ENCODE measurements at places on chromosomes 7 and 10.

DNA sequence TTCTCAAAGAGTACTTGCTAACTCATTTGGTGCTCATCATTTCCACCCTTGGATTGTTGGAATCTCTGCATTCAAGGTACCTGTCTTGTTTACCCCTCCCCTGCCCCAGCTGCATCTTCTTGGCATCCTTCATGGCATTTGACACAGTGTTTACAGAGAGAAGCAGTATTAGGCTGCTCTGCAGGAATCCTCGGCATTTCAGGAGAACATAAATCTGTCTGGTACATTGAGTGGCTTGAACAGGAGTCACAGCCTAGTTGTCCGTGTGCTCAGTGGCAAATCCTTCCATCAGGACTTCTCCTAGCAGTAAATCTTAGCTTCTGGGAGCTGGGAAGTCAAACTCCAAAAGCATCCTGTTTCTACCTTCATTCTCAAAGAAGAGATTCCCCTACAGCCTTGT is 136.8 kb upstream of the YAE1 start:
- DNase-seq: no peak

GRCh38 chr7:43195256-43195655 is 82.8 kb downstream of the HECW1 start:
- no peak for DNase-seq

DNA sequence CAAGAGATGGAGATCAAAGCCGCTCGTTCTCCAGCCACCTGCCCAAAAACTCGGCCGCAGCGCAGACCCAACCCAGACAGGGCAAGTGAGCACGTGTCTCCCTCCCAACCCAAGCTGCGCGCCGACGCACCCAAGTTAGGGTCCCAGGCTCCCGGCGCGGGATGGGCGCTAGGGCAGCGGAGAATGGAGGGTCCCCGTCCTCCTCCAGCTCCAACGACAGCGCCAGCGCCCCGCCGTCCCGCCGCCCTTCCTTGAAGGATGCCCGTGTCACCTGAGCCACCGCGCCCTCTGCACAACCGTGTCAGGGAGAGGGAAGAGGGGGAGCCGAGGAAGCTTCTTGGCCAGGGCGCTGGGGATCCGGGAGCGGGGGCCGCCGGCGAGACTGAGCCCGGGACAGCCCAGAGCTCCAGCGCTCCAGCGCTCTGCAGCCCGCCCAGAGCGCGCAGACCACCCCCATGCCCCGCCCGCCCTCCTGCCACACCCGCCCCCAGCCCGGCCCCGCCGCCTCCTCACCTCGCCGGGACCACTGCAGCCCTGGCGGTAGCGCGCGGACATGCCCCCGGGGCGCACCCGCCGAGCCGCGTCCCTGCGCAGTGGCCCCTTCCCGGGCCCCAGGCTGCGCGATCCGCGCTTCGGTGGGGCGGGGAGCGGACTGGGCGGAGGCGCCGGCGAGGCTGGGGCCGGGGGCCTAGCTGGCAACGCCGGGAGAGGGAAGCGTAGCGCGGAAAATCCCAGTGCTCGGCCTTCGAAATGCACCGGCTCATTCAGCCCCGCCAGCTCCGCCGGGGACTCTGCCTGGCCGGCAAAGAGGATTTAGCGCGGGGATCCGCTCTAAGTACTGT is at the start of gene SLC16A12:
Gene SLC16A12 (minus strand): TSS at position 424 of the 842 bp plus-strand sequence. CDS start 73,016 bp downstream, outside the sequence.
- DNase-seq: no peak

DNA sequence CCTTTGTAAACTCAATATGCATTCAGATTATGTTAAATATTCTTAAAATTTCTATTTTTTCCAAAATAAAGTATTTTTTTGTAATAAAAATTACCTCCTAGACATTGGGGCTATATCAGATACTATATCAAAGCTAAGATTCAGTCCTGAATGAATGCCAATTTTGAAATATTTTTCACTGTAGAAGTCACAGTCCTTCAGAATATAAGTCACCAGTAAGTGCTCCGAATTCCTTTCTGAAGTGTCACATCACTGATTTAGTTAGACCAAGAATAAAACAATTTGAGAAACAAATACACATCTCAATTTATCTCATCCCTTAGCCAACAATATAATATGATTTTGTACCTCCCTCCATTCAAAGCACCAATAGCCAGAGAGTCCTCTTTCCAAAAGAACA is 33.9 kb upstream of the GSAP start:
- no peak for DNase-seq

GRCh38 chr10:128382225-128382624 is 256.0 kb upstream of the MKI67 start:
- no peak for DNase-seq

DNA sequence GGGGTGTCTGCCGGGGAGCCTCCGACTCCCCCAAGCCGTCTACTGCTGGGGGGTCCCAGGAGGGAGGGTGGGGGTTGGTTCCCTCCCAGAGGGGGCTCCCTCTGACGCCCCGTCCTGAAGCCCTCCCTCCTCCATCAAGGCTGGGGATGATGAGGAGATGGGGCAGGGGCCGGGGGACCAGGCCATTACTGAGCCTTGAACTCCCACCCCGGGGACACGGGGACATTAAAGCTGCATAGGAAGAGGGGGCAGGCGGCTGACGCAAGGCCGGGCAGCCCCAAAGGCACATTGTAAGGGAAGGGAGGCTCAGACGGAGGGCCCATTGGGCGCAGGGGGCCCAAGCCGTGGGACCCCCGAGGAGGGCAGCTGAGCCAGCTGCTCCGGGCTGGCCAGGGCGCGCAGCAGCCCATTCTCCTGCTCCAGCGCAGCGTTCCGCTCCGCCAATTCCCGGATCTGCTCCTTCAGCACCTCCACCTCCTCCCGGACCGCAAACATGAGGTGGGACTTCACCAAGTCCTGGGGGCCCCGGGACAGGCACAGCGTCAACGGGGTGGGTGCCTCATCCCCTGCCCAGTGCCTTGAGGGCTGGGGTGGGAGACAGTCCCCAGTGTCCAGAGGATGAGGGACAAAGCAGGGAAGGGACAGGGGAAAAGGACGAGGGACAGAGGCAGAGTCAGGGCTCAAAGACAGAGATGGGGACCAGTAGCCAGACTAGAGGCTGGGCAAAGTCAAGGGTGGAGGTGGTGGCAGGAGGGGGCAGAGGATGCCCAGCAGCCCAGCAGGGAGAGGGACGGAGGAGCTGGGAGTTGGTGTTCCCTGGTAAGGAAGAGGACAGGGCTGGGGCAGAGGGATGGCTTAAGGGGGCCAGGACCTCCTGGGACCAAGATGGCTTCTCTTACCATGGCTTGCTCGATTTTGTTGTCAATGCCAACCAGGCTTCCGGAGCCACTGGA is 2.9 kb upstream of the SPACDR start:
- DNase-seq: no peak

- DNase-seq: no peak
These were observed 182.8 kb upstream of the KAT6B start for GRCh38 chr10:74643596-74643975.

DNA sequence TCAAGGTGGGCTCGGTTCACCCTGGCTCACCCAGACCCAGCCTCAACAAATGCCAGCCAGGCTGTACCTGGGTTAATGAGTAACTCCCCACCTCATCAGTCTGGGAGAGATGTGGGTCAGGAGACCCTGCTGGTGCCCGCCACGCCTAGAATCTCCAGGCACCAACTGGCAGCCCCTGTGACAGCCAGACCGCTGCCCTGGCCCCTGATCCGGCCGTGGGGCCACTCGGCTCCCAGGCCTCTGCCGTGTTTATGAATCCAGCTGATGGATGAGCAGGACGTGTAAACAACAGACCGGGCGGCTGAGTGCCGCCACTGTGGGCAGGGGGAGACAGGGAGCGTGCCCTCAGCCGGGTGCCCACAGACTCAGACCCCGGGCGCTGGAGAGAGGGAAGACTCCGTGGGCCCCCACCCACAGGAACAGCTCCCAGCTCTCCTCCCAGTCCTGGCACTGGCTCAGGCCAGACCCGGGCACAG is 34.0 kb upstream of the PDGFA start:
- DNase-seq: no peak

- no peak for DNase-seq
These were observed 4.0 kb downstream of the GFRA1 start for GRCh38 chr10:116268976-116269375.

DNA sequence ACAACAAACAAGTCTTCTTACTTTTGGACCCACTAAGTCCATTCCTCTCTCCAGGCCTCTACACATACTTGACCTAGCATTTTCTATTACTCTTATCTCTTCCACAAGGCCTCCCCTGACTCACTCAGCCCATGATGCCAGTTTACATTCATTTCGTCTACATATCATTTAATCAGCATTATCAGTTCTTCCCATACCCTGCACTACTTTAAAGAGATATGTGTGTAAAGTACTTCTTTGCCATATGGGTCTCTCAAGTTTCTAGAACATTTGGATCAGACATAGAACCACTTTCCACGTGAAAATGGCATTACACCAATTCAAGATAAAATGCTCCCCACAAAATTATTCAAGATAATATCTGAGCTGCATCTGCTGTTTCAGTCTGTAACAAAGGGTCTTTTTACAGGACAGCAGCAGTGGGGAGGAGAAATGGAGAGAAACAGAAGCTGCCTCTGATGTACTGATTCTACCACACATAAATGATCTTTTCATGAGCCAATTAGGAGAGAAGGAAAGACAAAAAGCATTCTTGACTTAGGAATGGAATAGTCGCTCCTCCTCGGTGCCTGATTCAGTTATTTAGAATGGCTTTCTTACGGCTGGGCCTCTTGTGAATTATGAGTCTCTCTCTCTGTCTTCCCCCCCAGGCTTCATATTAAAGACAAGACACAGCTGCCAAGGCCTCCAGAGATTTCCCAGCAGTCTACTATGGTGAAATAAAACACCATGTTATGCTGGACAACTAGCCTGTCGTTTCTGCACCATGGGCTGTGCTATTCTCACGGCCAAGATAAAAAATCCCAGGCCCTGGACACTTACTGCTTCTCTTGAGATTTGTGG is 46.9 kb upstream of the SEPTIN7 start:
- no peak for DNase-seq

- no peak for DNase-seq
These were observed 32.7 kb downstream of the FANK1 start for GRCh38 chr10:125928928-125929585.

DNA sequence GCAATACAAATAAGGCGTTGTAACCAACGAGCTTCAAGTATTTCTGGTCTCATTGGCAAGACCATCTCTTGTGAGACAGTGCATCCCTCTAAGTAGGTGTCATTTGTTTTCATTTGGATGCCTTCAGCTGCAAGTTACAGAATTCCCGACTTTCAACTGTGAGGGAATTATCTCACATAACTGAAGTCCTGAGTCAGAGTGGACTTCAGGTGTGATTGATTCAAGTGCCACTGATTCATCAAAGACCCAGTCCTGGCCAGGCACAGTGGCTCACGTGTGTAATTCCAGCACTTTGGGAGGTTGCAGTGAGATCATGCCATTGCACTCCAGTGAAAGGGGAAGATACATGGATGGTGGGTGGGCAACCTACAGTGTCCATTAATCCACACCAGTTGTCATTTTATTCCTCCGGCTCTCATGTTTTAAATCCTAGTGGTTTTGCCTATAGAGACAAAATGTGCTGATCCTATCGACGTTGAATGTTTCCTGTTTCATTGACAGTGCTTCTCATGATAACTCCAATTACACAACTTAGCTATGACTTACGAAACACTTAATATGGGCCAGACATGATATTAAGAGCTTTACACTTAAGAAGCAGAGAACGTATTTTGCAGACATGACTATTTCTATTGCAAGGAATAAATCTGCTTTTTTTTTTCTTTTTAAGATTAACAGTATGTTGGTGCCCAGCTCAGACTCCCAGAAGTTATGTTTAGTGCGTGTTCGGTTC is 268.0 kb downstream of the FRMD4A start:
- DNase-seq: no peak

All from activated T-cell treated with anti-CD3 and anti-CD28 coated beads, Interleukin-2, amount 50 U/mL, for 1 hour (primary cell).